ENCODE measurements at places on chromosomes 4 and X.

- no peak for DNase-seq
These were observed 225.8 kb downstream of the GABRG1 start for GRCh38 chr4:45897946-45898585.

DNA sequence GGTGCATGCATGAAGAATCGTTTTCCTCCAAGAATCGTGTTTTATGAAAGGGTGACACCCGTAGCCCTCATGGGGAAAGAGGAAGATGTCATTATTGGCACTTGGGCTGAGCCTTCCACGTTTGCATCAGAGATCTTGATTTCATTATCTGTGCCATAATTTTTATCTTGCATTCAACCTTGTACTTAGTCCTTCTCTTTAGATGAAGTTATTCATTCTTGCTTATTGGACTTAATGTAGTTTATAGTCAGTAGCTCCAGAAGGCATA, 66.8 kb downstream of the GAB1 start:
- no peak for DNase-seq

DNA sequence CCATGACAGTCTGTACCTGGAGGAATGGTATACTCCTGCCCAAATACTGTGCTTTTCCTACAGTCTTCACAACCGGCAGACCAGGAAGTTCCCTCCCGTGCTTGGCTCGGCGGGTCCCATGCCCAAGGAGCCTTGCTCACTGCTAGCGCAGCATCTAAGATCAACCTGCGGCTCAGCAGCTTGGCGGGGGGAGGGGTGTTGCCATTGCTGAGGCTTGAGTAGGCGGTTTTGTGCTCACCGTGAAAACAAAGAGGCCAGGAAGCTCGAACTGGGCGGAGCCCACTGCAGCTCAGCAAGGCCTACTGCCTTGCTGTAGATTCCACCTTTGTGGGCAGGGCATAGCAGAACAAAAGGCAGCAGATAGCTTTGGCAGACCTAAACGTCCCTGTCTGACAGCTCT, 152.7 kb downstream of the TEX11 start:
- peak; percentile 1 for DNase-seq

DNA sequence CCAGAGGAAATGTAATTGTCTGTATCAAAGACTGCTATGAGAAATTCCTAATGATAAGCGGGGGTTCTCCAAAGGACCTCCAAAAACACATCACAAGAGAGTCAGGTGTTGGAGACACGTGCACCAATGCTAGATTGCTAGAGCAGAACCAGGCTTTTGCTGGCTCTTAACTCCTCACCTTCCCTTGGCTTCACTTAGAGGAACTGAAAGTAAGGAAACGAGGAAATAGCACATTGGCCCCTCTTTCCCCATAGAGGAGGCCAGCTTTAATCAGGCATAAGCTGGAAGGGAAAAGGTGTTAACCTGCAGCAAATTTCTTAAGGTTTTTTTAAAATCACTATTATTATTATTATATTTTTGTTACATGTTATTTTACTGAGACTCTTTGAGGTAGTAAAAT, 13.6 kb downstream of the OTC start:
- DNase-seq, result no peak

GRCh38 chr4:109616243-109616642, 56.2 kb downstream of the MCUB start:
- no peak for DNase-seq

- DNase-seq, result no peak
These were observed 13.7 kb upstream of the AREG start for GRCh38 chr4:74431113-74431826.

DNA sequence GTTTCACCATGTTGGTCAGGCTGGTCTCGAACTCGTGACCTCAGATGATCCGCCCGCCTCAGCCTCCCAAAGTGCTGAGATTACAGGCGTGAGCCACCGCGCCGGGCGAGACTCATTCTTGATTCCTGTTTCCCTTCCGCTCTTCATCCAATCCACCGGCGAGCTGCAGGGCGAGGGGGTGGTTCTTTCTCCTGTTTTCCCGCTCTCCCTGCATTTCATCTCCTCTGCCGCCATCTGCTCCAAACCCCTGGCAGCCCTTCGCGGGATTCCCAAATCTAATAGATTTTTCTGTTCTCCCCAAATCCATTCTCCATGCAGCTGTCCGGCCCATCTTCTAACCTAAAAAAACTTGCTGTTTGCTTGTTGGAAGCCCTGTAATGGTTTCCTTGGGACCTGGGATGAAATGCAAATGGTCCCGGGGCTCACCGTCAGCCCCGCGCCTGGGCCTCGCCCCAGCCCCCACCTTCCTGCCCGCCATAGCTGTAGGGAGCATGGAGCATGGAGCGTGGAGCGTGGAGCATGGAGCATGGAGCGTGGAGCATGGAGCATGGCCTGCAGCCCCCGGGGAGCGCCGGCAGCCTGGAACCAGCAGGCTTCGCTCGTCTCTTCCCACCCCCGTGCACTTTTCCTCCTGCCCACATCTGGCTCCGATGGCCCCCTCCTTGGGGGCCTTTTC, 1.1 kb downstream of the ZFP42 start:
- DNase-seq, result no peak

DNA sequence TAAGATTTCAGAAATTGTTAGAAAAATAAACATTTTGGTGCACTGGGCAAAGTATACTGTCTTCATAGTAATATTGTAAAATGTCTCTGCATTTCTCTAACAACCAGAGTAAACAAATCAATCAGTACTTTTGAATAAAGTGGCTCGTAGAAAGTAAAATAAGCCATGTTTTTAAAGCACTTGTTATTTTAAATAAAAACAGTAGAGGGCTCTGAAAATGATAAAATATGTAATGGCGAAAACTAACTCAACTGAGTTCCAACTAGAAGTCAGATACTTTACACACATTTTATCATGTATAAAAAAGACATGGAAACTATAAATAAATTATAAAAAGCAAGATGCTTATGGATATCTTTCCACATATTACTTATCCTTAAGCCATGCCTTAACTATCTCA, 1134.4 kb downstream of the PDHA2 start:
- DNase-seq, result no peak

All from stimulated activated CD8-positive, alpha-beta memory T cell treated with anti-CD3 and anti-CD28 coated beads, Interleukin-7, amount 100 ng/mL, for 1 hour (primary cell).